ENCODE measurements at places on chromosomes 16 and 17.

DNA sequence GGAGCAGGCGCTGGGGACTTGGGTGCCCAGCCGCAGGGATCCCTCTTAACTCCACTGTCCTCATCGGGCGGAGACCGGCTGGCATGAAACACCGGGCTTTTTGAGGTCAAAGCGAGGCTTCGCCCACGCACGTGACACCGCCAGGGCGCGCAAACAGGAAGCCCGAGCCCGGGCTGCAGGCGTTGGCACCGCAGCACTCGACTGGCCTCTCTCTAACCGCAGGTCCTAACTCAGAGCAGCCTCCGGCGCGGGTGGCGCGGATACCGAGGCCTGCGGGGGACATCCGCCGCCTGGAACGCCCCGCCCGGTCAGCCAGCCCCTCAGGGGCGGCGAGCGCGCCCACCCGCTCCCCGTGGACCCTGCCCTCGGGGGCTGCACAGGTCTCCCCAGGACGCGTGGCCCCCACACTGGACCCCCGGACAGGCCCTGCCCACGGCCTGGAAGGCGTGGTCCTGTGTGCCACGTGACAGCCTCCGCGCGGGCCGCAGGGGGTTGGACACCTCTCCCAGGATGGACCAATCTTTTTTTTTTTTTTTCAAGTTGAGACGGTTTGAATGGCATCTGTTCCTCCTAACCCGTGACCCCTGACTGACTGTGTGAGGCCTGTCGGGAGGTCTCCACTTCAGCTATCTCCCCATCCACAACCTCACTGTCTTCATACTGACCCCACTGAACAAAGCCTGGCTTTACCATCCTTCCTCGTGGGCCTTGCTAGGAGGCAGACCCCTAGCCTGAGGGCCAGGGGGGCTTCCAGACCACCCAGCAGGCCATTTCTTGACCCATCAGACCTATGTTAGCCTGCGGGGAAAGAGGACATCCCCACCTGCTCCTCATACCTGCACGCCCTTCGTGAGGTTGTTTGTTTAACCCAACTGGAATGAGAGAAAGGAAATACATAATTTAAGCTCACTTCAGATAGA lies 8.4 kb upstream of the SLC47A2 start:
- DNase-seq = peak; percentile 63

- no peak for DNase-seq
Observed at GRCh38 chr16:87333101-87333500, 15.9 kb upstream of the C16orf95 start.

GRCh38 chr16:89944773-89945172 lies 3.8 kb upstream of the DEF8 start:
- no peak for DNase-seq

DNA sequence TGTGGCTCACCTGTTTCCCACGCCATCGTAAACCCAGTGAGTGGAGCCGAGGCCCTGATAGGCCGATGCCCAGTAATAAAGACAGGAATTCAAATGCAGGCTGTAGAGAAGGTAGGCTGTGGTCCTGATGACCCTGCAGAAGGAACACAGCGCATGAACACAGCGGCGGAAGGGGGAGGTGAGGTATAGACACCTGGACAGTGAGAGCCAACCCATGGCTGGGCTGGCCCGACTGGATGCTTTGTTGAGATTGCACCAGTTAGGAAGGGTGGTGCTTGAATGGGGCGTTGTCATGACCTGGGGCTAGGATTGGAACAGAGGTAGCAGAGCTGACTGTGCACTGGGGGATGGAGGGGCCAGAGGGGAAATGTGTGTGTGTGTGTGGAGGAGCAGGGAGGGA lies 59.2 kb downstream of the CNGB1 start:
- DNase-seq = no peak

GRCh38 chr16:68656751-68657150 lies 11.6 kb downstream of the CDH3 start:
- no peak for DNase-seq

GRCh38 chr16:68972720-68973119 lies 129.4 kb downstream of the TANGO6 start:
- DNase-seq = no peak

DNA sequence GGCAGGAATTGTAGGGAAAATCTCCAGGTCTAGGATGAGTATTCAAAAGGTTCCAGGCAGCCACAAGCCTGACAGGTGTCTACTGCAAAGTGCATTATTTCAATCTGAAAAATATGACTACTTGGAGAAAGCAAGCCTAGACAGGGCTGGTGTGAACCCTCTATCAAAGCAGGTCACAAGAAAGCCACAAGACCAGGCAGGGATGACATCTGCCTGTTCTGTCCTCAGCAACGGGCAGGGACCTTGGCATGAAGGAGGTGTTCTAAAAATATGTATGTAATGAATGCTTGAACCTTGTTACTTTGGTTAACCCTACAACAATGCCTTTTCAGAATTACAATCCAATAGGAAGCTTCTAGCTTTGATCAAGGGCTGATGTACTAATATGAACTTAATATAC lies 1.2 kb upstream of the COX6A2 start:
- DNase-seq = no peak

DNA sequence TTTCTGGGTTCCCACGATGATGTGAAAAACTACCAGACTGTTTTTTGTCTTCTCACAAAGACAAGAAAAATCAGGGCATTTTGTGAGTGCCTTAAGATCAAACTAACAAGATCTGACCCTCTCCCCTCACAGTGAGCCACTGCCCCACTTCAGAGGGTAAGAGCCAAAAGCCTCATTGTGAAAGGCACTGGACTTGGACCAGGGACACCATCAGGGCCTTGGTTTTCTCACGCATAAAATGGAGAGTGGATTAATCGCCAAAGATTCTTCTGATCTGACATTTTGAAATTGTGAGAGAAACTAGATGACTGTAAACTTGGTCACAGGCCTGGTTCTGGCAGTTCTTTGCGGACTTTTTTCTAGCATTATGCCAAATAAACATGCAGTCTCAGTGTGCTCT lies 21.0 kb upstream of the ENDOV start:
- no peak for DNase-seq

GRCh38 chr17:76337413-76337777 lies 16.3 kb downstream of the PRPSAP1 start:
- DNase-seq = no peak

DNA sequence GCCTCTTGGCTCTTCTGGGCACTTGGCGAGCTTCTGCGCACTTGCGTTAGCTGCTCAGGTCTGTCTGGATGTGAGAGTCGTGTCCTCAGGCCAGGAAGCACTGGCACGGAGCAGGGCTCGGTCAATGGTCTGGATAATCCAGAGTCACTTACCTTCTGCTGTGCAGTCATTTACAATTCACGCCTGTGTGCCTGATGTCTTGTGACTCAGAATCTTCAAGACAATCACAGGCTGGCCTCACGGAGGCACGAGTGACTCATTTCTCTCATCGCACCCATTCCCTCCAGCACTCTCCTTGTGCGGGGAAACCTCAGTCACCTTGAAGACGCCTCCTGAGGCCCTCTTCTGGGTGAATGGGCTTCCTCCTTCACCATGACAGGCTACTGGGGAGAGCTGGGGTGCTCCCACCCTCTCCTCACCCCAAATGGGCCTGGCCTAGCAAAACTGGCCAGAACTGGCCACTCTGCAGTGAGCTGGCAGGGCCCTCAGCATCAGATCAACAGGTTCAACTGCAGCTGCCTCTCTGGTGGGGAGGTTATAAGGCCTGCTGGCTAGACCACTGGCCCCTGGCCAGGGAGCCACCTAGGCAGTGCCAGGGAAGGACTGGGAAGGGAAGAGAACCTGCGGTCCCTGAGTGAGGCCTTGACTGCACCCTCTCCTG lies 1.9 kb upstream of the CAPN15 start:
- peak; percentile 78 for DNase-seq

- no peak for DNase-seq
Observed at GRCh38 chr16:23753908-23754593, 775 bp upstream of the CHP2 start.

- no peak for DNase-seq
Observed at GRCh38 chr17:78973196-78973595, 6.5 kb downstream of the LGALS3BP start.

GRCh38 chr17:60630352-60630751 lies 30.4 kb downstream of the PPM1D start:
- DNase-seq = no peak

DNA sequence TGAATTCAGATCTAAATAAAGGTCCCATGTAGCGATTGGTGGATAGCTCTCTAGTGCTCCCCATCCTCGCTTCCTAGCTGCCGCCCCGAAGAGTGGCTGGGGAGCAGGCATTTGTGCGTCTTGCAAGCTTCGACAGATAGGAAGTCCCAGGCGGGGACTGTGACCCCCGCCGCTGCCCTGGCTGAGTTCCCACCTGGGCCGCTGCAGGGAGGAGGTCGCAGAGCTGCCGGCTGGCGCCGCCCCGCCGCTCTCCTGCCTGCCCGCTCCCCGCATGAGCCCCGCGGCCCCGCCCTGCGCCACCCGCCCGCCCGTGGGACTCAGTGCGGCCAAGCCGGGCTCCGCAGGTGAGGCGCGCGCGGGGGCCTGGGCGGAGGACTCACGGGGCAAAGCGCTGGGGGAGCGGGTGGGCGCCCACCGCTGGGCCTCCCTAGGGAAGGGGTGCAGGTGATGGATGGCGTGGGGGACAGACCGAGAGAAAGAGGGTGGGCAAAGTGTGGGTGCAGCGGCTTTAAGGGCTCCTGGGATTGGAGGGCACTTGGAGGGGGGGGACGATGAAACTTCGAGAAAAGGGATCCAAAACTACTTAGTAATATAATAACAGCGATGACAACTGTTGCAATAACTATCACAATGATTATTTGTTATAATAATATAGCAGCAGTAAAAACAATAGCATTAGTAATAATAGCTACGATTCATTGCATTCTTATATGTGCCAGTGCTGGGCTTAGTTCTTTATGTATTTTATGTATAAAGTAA lies at the start of gene OTOA:
TSS of gene OTOA (plus strand) at position 80 of the 759 bp plus-strand sequence. CDS start 14,547 bp downstream, outside the sequence.
- peak; percentile 33 for DNase-seq

- DNase-seq = no peak
Observed at GRCh38 chr17:37541880-37542660, 52.4 kb downstream of the DUSP14 start.

DNA sequence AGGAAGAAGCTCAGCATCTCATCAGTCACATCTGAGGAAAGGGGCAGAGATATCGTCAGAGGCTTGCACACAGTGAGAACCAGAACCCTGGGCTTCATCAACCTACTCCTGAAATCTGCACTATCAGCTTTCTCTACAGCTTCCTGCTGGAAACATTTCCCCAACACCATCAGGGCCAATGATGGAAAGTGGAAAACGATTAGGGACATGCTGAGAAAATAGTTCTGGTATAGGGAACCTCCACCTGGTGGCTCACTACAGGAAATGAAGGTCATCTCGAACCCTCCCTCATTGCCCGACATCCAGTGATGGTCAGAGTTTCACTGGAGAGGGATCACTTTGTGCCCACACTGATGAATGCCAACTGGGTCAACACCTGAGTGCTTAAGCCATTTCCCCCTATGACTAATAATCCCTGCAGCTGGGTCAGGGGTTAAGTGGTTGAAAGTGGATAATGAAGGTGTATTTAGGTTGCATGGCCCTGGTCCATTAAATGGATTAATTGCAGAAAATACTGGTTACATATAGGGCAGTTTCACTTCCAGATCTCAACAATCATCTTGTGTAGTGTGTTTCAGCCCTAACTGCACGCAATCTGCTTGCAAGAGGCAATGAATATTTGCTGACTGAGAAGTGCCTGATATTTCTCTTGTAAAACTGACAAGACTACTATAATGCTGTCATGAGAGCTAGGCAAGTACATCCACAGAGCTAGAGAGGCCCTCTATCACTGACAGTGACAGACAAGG lies 43.1 kb upstream of the GSG1L start:
- DNase-seq = no peak

DNA sequence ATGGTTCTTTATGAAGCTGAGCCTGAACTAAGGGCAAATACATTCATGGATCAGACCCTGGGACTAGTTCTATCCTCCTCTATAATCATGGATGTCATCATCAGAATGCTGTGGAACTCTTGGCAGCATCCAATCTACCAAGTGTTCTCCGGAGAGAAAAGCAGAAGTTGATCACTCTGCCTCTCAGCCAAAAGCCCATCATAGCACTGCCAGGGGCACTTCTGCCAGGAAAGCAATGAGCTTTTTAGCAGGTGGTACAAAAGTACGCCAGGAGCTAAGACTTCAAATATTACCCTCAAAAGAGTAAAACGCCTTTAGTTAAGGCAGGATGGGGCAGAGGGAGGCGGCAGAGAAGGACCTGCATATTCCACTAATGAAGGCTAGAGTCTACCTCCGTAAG lies 279.0 kb downstream of the SLC39A11 start:
- no peak for DNase-seq

DNA sequence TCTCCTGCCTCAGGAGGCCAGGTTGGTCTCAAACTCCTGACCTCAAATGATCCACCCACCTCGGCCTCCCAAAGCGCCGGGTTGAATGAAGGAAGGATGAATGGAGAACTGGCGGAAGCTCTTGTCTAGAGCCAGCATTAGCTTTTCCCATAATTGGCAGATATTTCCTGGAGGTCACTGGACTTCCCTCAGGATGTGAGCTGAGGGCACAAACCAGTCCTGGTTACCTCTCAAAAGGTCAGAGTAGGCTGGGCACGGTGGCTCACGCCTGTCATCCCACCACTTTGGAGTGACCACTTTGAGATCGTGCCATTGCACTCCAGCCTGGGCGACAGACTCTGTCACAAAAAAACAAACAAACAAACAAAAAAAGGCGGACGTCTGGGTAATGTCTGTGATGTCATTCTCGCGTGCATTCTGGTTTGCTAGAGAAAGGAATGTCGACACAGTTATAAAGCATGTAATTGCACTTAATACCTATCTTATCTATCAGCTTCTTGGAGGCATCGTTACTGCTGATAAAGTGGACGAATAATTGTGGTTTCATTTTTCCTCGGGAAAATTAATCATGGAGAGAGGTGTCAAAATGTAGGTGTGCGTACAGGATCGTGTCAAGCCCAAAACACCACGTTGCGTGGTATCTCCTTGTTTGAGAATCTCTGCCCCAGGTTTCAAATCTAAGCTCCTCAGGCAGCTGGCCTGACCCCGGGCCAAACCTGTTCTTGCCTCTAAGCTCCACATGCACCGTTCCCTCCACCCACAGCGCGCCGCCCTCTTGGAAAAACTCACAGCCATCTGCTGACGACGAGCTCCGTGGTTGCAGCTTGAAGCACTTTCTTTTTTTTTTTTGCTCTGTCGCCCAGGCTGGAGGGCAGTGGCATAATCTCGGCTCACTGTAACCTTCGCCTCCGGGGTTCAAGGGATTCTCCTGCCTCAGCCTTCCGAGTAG lies 6.4 kb upstream of the CRK start:
- peak; percentile 36 for DNase-seq

GRCh38 chr16:66247516-66248481 lies 118.7 kb upstream of the CDH5 start:
- no peak for DNase-seq

GRCh38 chr16:85170590-85171003 lies 58.3 kb upstream of the CIBAR2 start:
- no peak for DNase-seq
